HAP-1 (cell line): ENCODE measurements at places on chromosomes 6 and 20.

DNA sequence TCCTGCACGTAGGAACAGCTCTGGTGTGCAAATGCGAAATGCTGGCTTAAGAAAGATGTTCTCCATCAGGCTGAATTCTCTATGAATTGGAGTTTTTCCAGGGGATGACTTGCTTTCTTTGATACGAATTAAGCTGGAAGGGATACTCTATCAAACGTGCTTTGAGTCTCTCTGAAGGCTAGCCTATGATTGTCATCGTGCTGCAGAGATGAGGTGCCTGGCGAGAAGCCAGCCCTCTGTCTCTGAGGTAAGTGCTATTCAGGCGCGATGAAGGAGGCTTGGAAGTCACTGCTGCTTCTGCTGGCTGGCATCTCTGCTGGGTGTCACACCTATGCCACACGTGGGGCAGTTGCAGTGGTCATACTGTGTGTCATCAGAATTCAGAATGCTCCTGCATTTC, 223.7 kb downstream of the TAF4 start:
- no peak for DNase-seq

- no peak for DNase-seq
Observed at GRCh38 chr20:50993876-50994275, 29.0 kb downstream of the KCNG1 start.

GRCh38 chr6:30897882-30898281, 10.1 kb upstream of the GTF2H4 start:
- DNase-seq, result no peak

GRCh38 chr6:134171517-134171916, 119.1 kb upstream of the SLC2A12 start:
- no peak for DNase-seq

DNA sequence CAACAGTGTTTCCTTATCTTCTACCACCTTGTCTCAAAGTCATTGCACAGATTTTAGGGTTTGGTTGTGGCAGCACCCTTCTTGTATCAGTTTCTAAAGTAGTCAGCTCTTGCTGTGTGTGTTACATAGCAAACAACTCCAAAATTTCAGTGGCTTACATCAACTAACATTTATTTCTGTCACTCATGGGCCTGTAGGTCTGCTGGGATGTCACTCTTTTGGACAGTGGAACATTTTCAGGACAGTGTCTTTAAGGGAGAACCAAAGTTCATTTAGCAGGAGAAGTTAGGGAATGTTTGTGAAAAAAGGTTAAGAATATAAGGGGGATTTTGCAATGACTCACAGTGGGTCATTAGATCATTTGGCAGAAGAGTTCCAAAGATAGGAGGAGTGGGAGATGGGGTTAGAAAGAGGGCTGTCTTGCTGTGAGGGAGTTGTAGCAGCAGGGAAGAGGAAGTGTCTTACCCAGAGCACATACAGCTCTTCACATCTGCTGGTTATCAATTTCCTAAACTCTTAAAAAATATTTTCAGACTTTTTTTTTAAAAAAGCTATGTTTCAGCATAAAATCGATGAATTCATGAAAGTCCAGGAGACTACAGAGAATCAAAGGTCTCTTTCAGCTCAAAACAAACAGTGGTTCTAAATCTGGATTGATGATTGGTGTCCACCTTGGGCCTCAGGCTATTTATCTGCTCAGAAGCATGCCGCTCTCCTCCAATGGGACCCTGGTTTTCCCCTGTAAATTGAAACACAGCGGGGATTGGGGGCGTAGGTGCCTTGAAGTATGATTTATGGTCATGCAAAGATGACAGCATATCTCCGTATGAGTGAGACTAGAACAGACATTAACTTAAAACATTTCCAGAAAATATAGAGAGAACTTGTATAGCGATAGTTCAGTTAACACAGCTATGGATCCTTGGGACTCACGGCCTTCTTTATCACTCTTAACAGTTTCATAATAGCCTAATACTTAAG, 117.3 kb downstream of the B3GAT2 start:
- no peak for DNase-seq

DNA sequence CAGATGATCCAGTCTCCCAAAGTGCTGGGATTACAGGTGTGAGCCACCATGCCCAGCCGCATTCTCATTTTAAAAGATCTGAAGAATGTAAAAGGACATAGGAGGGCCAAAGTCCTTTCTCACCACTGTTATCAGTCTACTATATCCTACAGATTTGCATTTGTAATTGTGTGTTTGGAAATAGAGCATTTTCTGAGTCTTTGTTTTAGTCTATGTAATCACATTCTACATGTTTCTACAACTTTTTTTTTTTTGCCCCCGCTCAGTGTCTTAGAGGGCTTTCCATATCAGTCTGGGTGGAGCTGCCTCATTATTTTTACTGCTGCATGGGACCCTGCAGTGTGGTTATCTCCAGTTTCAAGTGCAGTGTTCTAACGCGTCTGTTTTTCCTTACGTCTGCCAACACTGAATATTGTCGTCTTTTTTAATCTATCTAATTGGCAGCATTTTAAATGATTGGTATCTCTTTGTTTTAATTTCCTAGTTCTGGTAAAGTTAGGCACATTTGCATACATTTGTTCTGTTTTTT, 7.8 kb downstream of the CUL9 start:
- no peak for DNase-seq

- DNase-seq, result no peak
Observed at GRCh38 chr6:81625216-81625615, 127.3 kb downstream of the TENT5A start.

GRCh38 chr20:3674447-3674846, 7.4 kb downstream of the ADAM33 start:
- no peak for DNase-seq

DNA sequence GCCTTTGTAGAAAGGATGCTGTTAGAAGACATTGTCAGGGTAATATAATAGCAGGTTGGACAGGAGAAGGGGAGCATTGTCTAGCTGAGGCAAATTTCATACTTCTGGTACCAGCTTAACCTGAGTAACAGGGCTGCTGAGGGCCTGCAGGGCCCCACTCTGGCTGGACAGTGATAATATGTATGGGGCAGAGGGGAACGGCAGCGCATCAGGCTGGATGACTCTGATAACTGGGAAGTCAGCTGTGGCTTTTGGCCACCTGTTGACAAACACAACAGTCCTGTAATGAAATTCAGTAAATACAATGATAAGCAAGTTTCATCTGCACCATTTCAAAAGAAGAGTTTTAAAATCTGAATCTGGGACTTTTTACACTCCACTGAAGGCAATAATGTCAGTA, 259.9 kb upstream of the CNR1 start:
- no peak for DNase-seq

DNA sequence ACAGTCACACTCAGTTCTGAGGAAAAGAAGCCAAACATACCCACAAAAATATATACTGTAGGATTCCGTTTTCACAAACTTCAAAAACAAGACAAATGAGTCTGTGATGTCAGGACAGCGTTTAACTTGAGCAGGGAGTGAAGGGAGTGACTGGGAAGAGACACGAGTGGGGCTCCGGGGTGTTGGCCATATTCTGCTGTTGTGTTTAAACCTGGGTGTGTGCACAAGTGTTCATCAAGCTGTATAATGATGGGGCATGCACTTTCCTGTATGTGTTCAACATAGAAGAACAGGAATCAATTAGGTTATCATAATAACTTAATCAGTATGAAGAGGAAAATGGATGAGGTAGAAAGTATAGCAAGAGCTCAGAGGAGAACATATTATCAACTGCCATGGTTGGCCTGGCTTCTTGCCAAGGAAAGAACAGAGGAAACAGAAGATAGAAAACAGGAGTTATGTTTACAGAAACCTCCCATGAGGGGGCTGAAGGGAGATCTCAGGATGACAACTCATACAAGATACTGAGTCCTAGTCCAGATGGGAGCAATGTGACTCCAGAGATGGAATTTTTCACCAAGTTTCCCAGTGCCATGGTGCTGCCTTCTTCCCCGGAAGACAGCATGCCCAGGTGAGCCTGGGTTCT, 15.1 kb upstream of the AFDN start:
- no peak for DNase-seq

DNA sequence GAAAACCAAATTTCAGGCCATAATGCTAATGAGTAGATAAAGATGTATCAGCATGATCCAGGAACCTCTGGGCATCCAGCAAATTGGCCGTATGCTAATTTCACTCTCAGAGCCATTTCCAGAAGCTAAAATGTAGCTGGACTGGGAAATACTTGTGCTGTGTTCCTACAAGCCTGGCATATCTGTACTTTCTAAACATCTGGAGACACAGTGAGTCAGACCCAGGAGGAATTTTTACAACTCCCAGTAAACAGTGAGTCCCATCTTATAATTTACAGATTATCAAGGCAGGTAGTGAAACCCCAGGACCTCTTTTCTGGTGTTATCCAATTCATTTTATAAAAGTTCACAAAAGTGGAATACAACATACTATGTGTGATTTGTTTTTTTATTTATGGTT, 683.0 kb upstream of the ADGRB3 start:
- no peak for DNase-seq

- DNase-seq, result no peak
Observed at GRCh38 chr20:56391037-56391436, 978 bp downstream of the AURKA start.

DNA sequence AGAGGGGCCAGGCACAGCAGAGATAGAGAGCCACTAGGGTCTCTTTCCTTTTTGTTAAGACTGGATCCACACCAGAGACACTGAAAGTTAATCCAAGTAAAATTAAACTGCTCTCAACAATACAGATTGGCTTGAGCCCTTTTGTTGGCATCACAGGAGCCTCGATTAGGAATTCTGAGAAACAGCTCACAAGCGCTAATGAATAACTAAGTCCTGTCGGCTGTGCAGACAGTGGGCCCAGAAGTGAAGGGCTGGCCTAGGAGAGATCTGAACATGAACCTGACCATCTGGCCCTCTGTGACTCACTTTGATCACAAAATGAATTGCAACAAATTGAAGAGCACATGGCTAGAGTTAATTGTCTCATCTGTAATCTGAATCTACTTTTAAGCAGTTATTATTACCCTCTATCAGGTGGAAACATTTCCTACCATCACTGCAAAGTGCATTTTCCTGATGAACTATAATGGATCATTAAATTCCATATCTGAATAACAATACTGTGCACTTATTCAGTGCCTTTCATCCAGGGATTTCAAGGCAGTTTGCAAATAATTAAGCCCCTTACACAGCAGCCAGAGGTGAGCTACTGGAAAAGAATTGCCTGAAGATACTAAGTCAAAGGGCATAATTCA, 3.2 kb downstream of the BACH2 start:
- DNase-seq, result no peak

GRCh38 chr6:105825210-105825609, 260.9 kb upstream of the PRDM1 start:
- no peak for DNase-seq

DNA sequence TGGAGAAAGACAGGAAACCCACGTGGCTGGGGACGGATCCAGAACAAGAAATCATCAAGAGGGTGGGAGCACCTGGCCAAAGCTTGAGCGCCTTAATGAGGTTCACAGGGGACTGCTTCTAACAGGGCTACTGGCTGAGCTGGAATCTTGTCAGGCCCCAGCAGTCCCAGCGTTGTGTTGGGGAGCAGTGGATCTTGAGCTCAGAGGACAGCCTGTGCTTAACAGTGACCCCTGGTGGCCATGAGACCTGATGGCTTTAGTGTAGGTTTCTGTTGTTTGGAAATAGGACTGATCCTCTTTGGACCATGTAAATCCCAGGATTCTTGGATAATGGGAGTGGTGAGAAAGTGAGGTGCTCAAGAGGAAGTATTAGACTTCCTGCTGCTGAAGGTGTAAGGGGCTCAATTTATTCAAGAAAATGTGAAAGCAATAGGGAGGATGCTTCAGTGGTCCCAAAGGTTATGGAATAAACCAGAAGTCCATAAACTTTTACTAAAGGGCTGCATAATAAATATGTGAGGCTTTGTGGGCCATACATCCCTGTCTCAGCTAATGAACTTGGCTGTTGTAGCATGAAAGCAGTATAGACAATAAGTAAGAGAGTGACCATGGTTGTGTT, 216.2 kb downstream of the NFATC2 start:
- no peak for DNase-seq

DNA sequence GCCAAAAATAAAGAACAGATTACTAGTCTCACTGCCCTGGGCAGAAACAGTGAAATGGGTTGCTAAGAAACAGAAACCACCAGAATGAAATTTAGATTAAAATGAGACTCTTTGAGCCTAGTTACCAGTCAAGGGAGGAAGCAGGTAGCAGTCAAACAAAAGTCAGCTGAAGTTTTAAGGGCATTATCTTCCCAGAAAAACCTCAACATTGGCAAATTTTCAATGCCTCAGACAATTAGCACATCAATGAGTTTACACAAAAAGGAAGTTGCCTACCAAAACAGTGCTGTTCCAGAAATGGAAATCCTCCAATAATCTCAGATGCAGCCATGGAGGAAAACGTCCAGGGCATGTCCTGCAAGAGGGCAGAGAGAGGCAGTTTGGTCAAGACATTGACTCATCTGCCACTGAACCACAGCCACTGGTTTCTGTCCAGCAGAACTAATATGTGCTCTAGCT, 399.7 kb upstream of the ADGRB3 start:
- DNase-seq, result no peak

DNA sequence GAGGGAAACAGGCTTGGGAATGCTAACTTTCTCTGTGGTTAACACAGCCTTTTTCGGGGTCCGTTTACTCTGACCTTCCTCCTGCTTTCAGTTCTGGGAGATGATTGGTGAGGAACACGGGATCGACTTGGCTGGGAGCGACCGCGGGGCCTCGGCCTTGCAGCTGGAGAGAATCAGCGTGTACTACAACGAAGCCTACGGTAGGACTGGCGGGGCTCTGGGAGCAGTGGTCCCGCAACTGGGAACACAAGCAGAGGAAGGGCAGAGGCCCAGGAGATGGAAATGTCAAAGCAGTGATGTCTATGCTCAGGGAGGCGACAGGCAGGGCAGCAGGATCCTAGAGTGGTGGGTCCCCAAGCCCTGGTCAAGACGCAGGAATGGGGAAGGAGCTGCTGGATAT, 3.5 kb downstream of the TUBB1 start:
- no peak for DNase-seq

GRCh38 chr6:63299667-63300066, 20.1 kb downstream of the LGSN start:
- no peak for DNase-seq

GRCh38 chr6:161166677-161167076, 107.2 kb downstream of the AGPAT4 start:
- DNase-seq, result no peak

- DNase-seq, result no peak
Observed at GRCh38 chr6:43476746-43477145, 624 bp upstream of the TJAP1 start.

- DNase-seq, result no peak
Observed at GRCh38 chr6:72522735-72523141, 99.1 kb upstream of the KCNQ5 start.

GRCh38 chr20:37903317-37904007, 535 bp downstream of the VSTM2L start:
- no peak for DNase-seq

- peak; percentile 11 for DNase-seq
Observed at GRCh38 chr6:7241709-7242645, 71.0 kb downstream of the SSR1 start.

- no peak for DNase-seq
Observed at GRCh38 chr6:99364026-99364425, 14.6 kb upstream of the FAXC start.

DNA sequence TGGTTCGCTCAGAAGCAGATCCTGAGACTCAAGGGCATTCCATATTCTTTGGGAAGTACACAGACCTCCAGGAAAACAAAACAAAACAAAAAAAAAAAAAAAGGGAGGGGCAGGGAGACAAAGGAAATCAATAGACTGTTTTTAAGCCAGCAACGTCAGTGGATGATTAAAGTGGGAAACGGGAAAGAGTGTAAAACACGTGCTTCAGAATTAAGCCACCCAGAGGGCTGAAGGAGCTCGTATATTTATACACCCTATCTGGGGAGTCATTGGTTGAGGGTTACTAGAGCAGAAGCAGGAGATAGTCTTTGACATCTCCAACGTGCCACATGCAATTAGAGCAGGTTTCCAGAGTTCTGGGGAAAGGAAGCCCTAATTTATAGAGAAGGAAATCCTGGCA, 26.2 kb downstream of the PDE7B start:
- DNase-seq, result no peak
